ENCODE measurements at places on chromosomes 2 and 18. TPM values are rescaled to one million over a fixed set of nuclear protein-coding genes. Genes with fewer than 3 reads are reported as not detected.

DNA sequence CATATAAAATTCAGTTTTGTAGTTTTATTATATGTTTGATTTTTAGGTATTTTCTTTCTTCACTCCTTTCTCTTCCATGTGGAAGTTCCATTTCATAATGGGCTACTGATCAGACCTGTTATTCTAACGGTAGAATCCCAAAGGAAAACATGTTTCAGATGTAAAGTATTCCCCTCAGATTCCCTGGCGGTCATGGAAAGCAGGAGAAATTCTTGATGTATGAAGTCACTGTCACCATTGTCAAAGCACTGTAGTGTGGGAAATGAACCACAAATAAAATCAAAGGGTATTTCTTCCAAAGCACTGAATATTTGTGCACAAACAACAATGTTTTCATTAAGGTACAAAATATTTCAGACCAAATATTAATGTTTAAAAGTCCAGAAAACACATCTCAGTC lies 237.3 kb upstream of the KLHL14 start:
- DNase-seq: no peak

- DNase-seq: no peak
Observed at GRCh38 chr18:59752666-59753065, 55.4 kb upstream of the CCBE1 start.

DNA sequence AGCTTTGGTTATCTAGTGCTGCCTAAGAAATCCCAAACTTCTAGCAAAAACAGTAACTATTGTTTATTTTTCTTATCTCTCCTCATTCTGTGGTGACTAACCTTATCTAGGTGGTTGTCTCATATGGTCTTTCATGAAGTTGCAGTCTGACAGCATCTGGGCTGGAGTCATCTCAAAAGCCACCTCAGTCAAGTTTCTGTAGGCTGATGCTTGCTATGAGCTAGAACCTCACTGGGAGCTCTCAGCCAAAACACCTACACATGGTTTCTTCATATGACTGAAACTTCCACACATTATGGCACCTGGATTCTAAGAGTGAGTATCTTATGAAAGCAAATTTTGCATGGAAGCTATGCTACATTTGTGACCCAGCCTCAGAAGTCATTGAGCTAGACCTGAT lies 596.4 kb upstream of the VRK2 start:
- DNase-seq: no peak

Gene AGXT
- total RNA-seq: 0.41 TPM

Gene IL1RL1
- 0.35 TPM for total RNA-seq

- DNase-seq: no peak
Observed at GRCh38 chr2:38076710-38077430, 919 bp upstream of the CYP1B1 start.

Gene DYNAP
- total RNA-seq: not detected

Gene L3MBTL4
- total RNA-seq: 0.64 TPM

Gene RAB17
- 0.73 TPM for total RNA-seq

DNA sequence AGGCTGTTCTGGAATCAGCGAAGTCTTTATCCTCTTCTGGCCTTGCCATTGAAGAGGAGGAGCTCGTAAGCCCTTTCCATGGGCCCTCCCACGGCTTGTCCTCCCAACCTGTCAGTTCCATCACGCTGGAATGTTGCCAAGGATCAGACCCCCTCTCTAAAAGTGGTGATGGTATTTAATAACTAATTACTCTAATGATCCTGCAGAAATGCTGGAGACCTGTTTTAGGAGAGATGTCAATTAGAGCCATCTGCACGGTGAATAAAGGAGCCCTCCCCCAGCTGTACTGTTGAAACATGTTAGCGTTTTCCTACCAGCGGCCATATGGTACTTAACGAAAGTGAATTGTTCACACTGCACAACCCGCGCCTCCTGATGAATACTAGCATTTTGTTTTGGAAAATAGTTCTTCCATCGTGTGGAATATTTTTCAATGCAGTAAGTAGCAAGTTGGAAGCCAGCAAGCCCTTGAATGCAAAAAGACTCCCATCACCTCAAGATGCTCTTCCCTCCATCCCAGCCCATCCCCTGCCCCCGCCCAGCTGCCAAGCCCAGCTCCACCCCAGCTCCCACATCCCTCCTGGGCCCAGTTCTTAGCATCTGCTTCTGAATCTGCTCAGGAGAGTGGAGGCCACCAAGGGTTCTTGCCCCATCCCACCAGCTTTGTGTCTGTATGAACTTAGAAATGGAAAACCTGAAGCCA lies 145.4 kb downstream of the KLHL29 start:
- no peak for DNase-seq
